Smooth muscle cell of trachea (primary cell): ENCODE measurements at places on chromosomes 4 and X. TPM values are rescaled to one million over a fixed set of nuclear protein-coding genes. Genes with fewer than 3 reads are reported as not detected.

Gene IL2
- not detected in 2 replicates for total RNA-seq

Gene ADH1B
- total RNA-seq = 281 and 965 TPM in 2 replicates

Gene RIPPLY1
- total RNA-seq = not detected in 2 replicates

Gene PDGFRA
- total RNA-seq = 432 and 685 TPM in 2 replicates

Gene FAM9B
- total RNA-seq = not detected in 2 replicates

Gene CD38
- total RNA-seq = 0.33 TPM in 1 of 2 replicates, not detected in the other

Gene F8
- total RNA-seq = 5.5 and 9.4 TPM in 2 replicates

Gene GUCY1B1
- total RNA-seq = 46.6 and 54.5 TPM in 2 replicates

Gene PPP1R2C
- total RNA-seq = not detected in 2 replicates

Gene SMIM20
- total RNA-seq = 36.4 and 46.7 TPM in 2 replicates

Gene RPA4
- 0.66 and 2.2 TPM in 2 replicates for total RNA-seq
